COLO829 (cell line): ENCODE measurements at places on chromosomes 1 and 21.
A peak's percentile ranks its signal among the peaks of the same experiment; 100 is the strongest.

- DNase-seq: no peak
Observed at GRCh38 chr1:113875714-113876113, 4.2 kb upstream of the PTPN22 start.

DNA sequence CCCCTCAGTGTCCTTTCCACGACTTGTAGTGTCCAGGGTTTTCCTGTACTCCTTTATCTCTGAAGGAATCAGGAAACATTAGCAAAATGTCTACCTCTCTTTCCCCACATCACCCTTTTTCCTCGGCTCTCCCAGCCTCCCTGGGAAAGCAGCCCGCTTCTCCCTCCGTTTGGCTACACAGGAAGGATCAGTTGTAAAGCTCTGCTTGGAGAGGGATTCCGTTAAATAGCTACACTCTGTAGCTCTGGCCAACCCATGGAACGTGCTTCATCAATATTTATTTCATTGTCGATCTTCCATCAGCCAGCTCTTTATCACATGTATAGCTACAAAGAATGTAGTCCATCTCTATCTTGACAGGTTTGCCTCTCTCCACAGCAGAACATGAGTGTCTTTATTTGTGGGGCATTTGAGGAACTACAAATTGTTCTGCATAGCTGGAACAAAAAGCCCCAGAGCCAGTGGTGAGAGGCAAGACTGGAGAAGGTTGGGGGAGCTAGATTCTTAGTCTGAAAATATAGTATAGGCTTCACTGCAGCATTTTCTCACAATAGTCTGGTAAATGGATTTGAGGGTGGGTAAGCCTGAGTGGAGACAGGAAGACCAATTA lies 191.8 kb downstream of the SLC35F3 start:
- no peak for DNase-seq

GRCh38 chr1:210415846-210416448 lies 87.2 kb downstream of the HHAT start:
- DNase-seq: no peak

DNA sequence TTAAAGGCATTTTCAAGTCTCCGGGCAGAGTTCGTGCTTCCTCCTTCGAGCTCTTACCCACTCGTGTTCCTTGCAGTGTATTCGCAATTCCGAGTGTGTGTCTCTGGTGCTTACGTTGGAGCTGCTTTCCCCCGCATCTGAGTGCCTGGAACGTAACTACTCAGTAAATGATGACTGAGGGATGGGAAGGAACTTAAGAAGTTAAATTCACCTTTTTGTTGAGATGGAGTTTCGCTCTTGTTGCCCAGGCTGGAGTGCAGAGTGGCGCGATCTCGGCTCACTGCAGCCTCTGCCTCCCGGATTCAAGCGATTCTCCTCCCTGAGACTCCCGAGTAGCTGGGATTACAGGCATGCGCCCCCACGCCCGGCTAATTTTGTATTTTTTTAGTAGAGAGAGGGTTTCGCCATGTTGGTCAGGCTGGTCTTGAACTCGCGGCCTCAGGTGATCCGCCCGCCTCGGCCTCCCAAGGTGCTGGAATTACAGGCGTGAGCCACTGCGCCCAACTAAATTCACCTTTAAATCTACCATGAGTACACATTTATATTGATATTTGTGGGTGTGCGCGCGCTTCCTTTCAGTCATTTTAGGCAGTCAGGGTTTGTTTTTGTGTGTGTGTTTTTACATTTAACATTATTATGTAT lies 837 bp downstream of the NDUFS5 start:
- DNase-seq: no peak

DNA sequence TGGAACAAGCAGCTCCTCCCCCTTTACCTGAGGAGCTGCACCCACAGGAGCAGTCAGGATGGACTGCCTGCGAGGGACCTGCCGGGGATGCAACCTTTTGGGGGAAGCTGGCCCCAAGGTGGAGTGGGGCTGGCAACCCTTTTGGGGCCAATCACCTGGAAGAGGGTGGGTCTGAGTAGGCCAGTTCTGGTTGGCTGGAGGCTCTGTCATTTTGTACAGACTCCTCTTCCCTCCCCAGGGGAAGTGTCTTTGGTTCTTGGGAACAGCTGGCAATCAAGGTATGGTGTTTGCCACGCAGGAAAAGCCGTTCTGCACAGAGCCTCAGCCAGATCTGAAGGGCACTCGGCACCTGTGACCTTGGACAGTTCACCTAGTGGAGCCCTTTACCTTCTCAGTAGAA lies 280 bp upstream of the A3GALT2 start:
- DNase-seq: no peak

- DNase-seq: no peak
Observed at GRCh38 chr21:45893740-45894449, 87.7 kb upstream of the COL6A1 start.

DNA sequence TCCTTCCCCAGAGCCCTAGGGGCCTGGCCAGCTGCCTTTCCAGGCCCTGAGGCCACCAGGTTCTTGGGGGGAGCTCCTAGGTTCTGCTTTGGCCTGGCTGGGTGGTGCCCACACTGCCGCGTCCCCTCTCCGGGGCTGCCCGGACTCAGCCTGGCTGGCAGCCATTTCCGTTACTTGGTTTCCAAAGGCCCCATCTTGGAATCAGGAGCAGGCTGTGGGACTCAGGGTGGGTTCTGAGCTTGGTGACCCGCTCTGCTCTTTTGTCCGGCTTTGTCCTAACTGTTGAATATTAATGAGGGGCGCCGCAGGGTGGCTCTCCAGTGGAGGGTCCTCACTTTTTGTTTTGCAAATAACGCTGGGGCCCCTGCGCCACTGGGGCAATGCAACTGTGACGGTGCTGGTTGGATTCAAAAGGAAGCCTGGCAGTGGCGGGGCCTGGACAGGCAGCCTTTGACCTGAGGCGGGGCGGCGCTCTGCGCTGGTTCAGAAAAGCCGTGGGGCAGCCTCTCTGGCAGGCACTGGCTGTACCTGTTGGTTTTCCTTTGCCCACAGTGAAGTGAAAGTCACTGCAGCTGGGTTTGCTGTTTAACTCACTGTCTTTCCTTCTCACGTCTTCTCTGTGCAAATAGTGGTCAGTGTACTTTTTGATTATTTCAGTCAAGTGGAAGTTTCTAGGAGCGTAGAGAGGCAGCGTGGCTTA lies 20.2 kb downstream of the SKI start:
- DNase-seq: no peak

GRCh38 chr1:107551456-107551855 lies 410.6 kb downstream of the NTNG1 start:
- DNase-seq: no peak

DNA sequence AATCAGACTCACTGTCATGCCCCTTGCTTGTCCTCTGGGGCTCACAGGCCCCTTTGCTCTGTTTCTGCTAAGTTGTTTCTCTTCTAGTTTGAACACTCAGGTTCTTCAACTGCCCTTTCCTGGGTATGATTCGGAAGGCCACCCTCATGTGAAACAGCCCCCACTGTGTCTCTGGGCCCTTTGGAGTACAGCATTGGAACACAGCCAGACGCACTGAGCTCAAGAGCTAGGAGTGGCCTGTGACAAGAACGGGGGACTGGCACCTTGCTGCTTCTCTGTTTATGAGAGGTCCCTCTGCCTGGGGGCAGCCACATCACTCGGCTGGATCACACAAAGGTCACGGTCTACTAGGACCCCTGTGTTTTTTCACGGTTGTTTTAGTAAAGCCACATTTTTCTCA lies 114.4 kb upstream of the ZC3H12A start:
- DNase-seq: no peak

DNA sequence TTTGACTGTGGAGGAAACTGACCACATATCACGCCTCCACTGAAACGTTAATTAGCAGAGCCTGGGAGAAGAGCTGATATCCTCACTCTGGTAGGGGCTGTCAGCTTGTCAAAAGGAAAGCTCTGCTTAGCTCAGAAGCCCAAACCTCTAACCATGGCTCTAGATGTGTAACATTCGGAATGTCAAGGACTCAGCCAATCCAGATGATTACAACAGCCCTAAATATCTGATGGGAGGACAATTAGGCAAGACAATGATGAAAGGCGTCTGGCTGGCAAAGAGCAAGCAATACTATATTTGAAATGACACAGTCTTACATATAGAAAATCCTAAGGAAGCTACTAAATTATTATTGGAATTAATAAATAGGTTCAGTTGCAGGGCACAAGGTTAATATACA lies 45.7 kb upstream of the COX20 start:
- DNase-seq: no peak

- DNase-seq: no peak
Observed at GRCh38 chr1:39733161-39733560, 5.5 kb upstream of the PPIE start.

DNA sequence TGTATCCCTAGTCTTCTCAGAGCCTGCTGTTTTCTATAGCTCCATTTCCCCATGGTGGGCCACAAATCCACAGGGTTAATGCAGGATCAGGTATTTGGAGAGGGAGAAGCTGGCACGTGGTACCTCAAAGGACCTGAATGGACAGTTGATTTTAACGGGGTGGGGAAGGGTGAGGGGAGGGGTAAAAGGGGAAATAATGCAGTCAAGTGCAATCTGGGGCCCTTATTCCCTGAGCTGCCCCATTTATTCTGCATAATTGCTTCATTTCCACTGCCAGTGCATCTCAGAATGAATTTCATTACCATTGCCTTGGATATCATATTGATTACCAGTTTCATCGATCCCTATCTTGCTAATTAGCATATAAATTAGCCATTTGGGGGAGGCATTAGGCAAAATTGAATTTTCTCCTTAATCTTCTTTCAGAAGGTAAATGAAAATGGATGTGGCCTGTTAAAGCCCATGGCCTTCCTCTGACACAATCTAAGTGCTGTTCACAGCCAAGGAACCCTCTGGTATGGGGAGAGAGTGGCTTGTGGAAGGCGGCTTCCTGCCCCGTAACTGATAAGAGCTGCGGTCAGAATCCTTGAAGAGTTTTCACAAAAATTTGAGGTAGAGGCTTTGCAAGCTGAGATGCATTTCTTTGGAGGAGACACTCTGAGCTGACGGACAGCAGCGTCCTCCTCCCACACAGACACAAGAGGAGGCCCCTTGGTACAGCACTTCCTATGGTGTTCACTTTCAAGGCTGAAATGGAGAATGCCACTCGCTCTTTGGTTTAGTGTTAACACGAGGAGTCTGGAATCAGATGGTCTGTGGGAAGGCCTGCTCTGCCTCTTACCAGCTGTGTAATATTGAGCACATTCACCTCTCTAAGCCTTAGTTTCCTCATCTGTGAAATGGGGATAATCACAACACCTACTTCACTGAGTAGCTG lies 34.4 kb downstream of the PHC2 start:
- no peak for DNase-seq

GRCh38 chr1:155729031-155729898 lies 40.4 kb downstream of the DAP3 start:
- peak; percentile 59 for DNase-seq

GRCh38 chr21:33968995-33969348 lies 53.4 kb upstream of the ATP5PO start:
- DNase-seq: no peak

DNA sequence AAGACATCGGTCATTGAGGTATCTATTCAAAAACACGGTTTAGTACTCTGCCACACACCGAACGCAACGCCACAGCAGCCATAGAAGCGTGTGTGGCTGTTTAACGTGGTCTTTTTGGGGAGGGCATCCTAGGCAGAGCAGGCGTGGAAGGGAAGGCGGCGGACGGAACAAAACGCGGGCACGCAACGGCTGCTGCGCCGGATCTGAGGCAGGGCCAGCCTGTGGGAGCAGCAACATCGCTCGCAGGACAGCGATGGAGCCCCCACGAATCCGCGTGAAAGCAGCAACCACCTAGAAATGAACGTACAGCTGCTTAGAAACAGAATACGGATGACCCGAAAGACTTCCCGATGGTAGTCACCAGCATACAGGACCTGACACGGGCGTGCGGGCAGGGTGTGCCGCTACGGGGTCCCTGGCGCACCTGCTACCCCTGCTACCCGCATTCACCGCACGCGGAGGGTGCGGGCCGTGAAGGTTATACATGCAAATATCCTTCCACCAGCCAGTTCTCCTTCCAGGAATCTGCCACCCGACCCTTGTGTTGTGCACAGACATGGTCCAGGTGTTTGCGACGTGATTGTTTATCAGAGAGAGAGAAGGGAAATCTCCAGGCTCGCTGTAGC lies 114.4 kb upstream of the COL6A1 start:
- DNase-seq: no peak

- DNase-seq: no peak
Observed at GRCh38 chr1:25821630-25822091, 1.9 kb downstream of the MTFR1L start.

GRCh38 chr1:18077657-18078215 lies 29.9 kb upstream of the IGSF21 start:
- DNase-seq: no peak

DNA sequence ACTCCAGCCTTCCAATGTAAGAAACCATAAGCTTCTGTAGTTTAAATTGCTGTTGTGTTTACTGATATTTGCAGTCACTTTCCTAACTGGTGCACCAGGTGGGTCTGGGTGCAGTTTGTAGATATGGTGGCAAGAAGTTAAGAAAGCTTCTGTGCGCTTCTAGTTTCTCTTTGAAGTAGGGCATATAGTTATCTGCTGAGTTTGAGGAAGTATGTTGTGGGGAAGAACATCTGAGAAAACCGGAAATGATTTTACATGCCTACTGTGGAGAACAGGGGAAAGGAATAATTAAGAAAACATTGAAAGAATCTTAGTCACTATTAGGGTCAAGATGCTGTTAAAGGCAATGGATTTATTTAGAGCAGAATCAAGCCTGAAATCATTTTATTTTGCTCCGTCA lies 14.9 kb upstream of the SLC44A5 start:
- no peak for DNase-seq

DNA sequence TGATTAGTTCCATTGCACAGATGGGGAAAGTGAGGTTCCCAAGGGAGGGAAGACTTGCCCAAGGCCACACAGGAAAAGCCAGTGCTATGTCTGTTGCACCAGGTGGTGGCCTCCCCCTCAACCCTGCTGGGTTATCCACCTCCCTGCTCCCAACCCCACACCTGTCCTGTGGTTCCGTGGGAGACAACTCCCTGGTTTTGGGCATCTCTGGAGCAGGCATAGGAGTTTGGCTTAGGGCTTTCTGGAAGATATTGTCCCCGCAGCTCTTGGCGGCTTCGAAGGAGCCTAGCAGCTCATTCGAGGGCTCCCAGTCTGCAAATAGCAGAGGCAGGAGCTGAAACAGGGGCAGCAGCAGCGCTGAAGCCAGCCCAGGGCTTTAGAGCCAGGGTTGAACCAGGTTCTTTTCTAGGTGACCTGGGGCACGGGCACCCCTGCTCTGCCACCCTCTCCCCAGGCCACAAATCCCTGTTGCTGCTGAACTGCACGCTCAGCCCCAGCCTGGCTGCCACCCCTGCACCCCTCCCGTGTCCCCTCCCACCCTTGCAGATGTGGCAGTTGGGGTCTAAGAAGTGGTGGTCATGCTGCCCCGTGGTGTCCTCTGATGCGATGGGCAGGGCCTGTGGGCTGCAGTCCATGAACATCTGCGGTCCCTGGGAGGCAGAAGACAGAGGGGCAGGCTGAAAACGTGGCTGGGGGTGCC lies 22.1 kb downstream of the SPOCD1 start:
- DNase-seq: no peak

DNA sequence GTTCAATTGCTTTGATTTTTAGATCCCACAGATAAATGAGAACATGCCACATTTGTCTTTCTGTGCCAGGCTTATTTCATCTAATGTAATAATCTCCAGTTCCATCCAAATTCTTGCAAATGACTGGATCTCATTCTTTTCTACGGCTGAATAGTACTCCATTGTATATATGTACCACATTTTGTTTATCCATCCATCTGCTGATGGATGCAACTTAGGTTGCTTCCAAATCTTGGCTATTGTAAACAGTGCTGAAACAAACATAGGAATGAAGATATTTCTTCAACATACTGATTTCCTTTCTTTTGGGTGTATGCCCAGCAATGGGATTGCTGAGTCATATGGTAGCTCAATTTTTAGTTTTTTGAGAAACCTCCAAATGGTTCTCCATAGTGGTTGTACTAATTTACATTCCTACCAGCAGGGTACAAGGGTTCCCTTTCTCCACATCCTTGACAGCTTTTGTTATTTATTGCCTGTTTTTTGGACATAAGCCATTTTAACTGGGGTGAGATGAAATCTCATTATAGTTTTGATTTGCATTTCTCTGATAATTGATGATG lies 344.4 kb downstream of the KCTD3 start:
- DNase-seq: no peak
